ENCODE measurements at places on chromosomes 7 and 10. TPM values are rescaled to one million over a fixed set of nuclear protein-coding genes. Genes with fewer than 3 reads are reported as not detected.

GRCh38 chr10:110460111-110460809 lies 37.4 kb upstream of the DUSP5 start:
- DNase-seq = peak; percentile 47

DNA sequence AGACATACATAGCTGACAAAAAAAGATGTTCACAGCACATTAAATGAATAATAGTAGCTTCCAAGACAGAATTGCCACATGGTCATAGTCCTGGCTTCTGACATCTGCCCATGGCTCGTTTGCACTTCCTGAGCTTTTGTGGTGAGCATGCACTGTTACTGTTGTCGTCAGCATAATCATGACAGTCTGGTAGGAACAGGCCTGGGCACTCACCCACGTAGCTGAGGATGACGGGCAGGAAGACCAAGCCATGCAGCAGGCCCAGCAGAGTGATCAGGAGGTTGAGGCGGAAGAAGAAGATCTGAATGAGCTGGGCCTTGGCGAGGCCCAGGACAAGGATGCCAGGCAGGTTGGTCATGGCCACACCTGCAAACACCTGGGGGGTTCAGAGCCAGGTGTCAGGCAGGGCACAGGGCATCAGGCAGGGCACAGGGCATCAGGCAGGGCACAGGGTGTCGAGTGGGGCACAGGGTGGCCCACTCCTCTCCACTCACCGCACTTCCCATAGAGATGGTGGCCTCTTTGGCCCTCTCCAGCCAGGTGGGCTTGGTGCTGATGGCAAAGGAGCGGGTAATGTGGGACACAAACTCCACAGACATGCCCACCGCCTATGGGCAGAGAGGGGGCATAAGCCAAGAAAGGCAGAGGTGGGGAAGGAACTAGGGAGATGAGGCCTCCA lies 25.3 kb upstream of the NUDCD3 start:
- no peak for DNase-seq

DNA sequence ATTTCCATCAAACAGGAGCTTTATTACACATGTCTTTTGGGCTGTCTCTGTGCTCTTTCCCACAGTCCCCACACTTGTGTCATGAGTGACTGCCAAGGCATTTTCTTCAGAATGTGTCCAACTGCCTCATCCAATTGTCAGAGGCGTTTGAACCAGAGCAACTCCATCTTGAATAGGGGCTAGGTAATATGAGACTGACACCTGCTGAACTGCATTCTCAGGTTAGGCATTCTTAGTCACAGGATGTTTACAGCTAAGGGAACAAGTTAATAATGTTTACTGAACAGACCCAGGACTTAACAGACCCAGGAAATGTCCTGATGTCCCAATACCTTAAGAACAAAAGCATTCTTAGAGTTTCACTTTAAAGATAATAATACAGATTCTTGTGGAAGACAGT lies 595.5 kb downstream of the REEP3 start:
- no peak for DNase-seq

- DNase-seq = no peak
Measured at GRCh38 chr7:96959135-96959534, 46.2 kb upstream of the DLX6 start.

- no peak for DNase-seq
Measured at GRCh38 chr10:28903063-28903462, 225.7 kb downstream of the BAMBI start.

- no peak for DNase-seq
Measured at GRCh38 chr10:72459301-72459700, 104.6 kb upstream of the DNAJB12 start.

The KIF11 gene
- polyA plus RNA-seq = 26.6 TPM

The PSD gene
- polyA plus RNA-seq = 10.2 TPM

The ENTPD1 gene
- polyA plus RNA-seq = 20.5 TPM

The NRAP gene
- 0.03 TPM for polyA plus RNA-seq

The MYH16 gene
- polyA plus RNA-seq = 0.39 TPM

The FGL2 gene
- polyA plus RNA-seq = 35.1 TPM

Measured in renal pelvis (tissue), 12 donors.